ENCODE measurements at places on chromosomes 1 and 21.

DNA sequence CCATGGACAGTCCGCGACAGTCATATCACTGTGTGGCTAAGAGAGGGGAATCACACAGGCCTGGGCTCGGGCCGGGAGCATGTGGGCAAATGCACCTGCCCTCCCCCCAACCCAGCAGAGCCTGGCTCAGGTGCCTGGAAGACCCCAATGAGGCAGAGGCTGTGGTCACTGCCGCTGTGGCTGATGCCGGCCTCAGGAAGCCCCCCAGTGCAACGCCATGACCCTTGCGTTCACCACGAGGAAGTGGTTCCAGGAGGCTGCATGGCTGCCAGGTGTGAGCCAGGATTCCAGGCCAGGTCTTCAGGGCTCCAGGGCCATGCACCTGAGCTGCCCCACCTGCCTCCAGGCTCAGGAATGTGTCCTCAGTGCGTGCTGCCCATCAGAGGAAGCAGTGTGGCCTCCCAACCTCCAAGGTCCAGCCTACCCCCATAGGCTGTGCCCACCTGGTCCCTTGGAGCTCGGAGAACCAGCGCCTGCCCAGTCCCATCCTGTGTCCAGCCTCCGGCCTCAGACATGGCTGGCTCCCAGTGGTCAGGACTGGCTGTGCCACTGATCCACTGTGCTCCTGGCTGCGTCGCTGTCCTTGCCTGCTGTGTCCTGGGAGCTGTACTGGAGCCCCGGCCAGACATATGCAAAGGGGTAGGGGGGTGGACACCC lies 8.0 kb downstream of the ARHGEF16 start:
- no peak for DNase-seq

GRCh38 chr1:9530320-9530719 lies 8.9 kb upstream of the SLC25A33 start:
- DNase-seq: no peak

DNA sequence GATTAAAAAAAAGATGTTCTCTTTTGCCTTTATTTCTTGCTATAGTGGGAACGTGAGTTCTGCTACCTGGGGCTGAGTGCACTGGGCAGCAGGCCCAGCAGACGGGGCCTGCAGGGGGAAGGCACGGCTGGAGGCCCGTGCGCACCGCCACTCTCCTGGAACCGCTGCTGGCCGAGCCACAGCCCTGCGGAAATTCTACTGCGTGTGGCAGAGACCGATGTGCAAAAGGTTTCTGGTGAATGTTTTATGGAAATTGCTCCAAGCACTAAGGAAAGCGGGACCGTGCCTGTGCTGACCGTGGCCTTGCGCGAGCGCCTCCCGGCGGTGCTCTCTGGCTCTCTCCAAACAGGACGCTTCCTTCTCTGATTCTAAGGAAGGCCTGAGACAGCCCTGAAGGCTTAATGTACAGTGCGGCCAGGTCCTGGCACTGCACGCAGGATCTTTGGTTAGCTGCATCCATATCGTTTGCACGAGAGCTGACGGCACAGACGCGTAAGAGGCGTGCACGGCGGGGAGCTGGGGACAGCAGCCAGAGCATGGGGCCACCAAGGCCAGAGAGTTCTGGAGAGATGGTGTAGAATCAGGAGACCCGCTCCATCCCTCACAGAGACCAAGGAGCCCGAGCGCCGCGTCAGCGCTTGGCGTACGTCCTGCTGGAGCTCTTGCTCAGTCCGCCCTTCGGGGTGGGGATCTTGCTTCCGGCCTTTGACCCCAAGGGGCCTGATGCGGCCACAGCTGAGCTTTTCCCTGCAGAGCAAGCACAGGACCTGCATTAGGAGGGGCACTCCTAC lies 18.7 kb upstream of the LRRC47 start:
- DNase-seq: no peak

DNA sequence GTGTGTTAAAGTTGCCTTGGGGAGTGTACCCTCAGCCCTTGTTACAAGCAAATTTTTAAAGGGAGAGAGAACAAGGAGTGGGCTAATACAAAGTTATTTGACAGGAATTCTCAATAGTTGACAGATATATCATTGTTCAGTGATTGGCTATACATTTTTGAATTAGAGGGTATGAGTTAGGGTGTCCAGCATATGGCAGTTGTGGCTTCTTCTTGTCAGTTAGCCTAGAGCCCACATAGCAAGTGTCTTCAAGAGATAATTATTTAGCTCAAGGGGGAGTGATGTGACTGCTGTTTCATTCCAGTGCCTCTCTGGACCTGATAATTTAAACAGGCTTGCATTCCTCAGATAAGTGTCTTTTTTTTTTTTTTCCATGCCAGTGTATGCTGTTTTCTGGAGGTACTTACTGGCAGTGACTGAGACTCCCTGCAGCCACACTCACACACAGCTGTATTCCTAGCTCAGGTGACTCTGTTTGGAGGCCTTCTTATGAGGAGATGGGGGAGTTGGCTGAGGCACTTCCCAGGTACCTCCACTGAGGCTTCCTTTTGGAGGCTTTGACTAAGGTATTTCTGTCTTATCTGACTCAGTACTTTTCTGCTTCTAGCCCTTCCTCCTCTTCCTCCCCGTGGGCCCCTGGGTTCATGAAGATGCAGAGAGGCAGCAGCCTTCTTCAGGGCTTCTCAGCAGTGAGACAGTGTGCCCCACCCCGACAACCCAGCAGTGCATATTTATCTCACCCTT lies 32.3 kb downstream of the IVNS1ABP start:
- no peak for DNase-seq
